Activated CD4-positive, alpha-beta T cell treated with anti-CD3 and anti-CD28 coated beads for 24 hours (primary cell): ENCODE measurements at places on chromosomes 12 and 14.

- no peak for DNase-seq
Measured at GRCh38 chr12:49980501-49981349, 8.0 kb downstream of the AQP6 start.

- no peak for DNase-seq
Measured at GRCh38 chr12:111367661-111368221, 1.2 kb downstream of the PHETA1 start.

GRCh38 chr14:95776798-95777534 is 63.0 kb upstream of the TCL1A start:
- no peak for DNase-seq

GRCh38 chr14:95655461-95655860 is 30.8 kb upstream of the TCL1B start:
- no peak for DNase-seq

GRCh38 chr14:47150267-47150666 is 498.7 kb upstream of the RPL10L start:
- no peak for DNase-seq

- no peak for DNase-seq
Measured at GRCh38 chr12:67816269-67816668, 167.7 kb downstream of the DYRK2 start.

GRCh38 chr12:26370098-26370497 is 174.7 kb downstream of the SSPN start:
- DNase-seq, result no peak

DNA sequence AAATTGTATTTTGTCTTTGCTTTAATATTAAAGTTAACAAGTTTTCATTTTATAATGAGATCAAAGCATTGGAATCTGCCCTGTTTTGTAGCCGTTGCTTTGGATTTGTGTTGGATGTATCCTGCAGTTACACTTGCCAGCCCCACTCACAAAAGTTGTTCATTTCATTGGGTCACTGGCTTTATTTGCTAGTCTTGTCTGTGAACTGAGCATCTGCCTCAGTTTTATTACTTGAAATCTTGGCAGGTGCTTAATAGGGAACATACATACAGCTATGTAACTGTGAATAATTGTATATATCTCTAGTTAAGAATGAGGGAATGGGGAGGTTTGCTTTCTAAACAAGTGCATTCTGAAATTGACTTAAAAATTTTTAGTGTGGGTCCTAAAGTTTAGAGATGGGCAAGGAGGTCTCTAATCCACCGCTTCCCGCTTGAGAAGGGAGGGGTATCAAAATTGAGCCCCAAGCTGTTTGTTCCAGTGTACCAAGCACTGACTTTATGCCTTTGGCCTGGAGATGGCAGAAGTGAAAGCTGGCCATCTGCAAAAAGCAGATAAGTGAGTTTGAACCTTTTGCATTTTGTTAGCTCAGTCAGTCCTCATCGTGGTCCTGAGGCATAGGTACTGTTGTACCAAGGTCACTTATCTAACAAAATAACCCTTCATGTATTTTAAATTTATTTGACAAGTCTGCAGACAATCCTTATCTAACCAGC is 9.3 kb downstream of the EIF5 start:
- DNase-seq, result no peak
